ENCODE measurements at places on chromosomes 12 and 14.

GRCh38 chr14:100851946-100852620, 26.2 kb downstream of the MEG3 start:
- no peak for DNase-seq

GRCh38 chr14:85873006-85873405, 343.1 kb downstream of the FLRT2 start:
- DNase-seq = no peak

- DNase-seq = no peak
Measured at GRCh38 chr12:64723630-64724029, 35.6 kb downstream of the GNS start.

GRCh38 chr12:128734371-128734770, 89.4 kb downstream of the SLC15A4 start:
- DNase-seq = no peak

- no peak for DNase-seq
Measured at GRCh38 chr14:65506801-65507200, 94.3 kb downstream of the FUT8 start.

DNA sequence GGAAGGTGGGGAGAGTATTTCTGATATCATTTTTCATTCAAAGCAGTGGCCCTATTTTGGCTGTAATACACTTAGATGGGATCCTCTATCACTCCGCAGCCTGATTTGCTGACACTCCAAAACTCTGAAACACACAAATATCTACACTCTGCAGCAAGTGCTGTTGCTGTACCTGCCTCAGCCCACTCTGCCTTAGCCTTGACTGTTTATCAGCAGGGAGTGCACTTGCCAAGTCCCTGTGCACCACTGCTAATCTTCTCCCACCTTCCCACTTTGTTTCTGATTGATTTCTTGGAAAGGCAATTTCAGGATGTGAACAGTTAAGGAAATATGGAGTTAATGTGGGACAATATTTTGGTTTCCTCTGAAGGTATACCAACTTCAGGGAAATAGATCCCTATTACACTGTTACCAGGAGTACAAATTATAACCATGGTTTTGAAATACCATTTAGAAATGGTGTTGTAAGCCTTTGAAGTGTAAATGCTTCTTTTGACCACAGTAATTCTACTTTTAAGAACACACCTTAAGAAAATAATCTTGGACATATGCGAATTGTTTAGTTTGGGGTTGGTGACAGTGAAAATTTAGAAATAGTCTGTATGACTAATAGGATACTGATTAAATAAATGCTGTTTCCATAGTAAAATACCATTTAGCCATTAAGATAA, 59.3 kb downstream of the MBIP start:
- DNase-seq = no peak

- no peak for DNase-seq
Measured at GRCh38 chr14:79482825-79483224, 728.5 kb downstream of the DIO2 start.

GRCh38 chr12:53252349-53252916, 15.7 kb upstream of the ESPL1 start:
- no peak for DNase-seq

- no peak for DNase-seq
Measured at GRCh38 chr12:67202678-67203012, 66.5 kb upstream of the CAND1 start.

DNA sequence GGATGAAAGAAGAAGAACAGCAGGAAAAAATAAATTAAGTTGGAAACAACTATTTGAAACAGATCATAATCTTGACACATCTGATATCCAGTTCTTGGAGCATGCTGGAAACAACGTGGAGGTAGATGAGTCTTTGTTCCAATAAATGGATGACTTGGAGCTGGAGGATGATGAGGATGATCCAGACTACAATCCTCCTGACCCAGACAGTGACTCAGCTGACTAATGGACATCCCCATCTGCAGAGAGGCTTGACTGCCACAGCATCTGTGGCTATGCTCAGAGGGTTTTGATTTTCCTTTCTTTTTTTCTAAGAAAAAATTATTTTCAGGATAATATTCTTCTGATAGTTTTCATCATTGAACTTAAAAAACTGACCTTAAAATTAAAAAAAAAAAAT, 6.2 kb upstream of the ZDHHC17 start:
- no peak for DNase-seq

GRCh38 chr14:102768223-102769048, 8.8 kb upstream of the TRAF3 start:
- no peak for DNase-seq

GRCh38 chr12:29533815-29534489, 36.5 kb upstream of the OVCH1 start:
- no peak for DNase-seq

DNA sequence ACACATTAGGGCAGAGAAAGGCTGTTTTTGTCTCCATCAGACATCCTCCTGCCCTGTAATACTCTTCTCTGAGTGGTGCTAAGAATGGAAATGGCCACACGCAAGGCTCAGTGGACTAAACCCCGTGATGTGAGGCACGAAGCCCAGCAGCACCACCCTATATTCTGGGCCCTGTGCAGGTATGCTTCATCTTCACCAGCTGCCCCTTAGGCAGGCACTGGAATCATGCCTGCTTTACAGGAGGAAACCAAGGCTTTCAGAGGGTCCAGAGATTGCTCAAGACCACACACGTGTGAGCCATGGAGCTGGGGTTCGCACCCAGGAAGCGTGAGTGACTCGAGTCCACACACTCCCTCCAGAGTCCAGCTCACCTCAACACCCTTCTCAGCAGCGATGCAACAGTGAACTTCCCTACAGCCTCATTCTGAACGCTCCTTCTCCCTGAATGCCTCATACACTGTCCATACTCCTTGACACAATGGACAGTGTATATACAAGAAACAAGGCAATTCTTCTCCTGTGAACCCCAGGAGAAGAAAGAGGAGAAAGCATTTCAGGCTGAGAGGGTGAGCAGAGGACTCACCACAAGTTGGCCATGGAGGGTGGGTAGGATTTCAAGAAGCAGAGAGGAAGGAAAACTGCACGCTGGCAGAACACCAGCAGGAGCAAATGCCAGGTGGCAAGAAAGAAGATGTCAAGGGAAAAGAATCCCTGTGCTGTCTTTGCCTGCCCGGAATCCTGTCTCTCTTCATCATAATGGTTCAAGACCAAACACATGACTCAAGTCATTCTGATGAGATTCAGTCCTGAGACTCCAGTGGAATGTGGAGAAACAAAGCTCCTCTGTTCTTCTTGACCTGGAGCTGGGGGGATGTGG, 39.1 kb downstream of the NT5DC3 start:
- no peak for DNase-seq

DNA sequence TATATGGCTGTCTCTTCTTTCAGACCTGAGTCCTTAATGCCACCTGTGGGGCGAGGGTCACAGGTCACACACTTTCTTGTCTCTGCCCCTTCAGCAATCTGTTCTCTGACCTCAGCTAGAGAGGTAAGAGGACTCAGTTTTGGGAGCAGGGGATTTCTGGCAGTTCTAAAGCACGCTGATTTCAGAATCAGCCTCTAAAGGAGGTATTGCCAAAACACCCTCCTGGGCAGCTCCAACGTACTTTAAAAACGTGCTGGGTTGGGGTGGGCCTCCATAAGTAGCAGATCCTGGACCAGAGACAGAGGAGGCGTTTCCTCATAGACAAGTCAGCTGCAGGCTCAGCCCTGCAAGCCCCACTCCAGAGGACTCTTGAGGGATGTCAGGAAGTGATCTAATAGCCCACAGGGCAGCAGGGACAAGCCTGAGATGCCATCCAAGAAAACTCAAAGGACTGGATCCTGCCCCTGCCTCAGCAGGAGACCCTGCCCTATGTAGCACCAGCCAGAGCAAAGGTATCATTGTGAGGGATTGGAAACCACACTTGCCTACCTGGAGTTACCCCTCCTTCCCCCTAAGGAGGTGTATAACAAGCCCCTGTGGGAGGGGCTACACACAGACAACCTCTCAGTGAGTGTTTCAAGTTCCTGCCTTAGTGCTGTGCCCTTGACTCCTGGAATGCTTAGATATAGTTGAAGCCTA, 8.5 kb downstream of the CTDSP2 start:
- no peak for DNase-seq

DNA sequence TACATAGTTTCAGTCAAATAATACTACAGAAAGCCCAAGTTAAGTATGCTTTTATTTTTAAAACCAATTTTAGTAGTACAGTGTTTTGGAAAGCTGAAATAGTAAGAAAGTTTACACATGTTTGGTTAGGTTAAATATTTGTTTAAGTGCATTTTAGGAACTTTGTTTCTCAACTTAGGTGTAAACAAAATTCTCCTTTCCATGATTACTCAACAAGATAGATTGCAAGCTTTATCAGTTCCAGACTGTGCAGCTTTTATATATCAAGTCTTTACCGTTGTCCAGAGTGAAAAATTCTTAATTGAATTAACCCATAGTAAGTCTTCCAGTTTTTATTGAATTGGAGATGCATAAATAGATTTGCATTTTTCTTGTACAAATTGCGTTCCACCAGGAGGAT, 45.1 kb downstream of the PIWIL1 start:
- no peak for DNase-seq

GRCh38 chr12:121611306-121611705, 15.0 kb upstream of the ORAI1 start:
- DNase-seq = no peak

DNA sequence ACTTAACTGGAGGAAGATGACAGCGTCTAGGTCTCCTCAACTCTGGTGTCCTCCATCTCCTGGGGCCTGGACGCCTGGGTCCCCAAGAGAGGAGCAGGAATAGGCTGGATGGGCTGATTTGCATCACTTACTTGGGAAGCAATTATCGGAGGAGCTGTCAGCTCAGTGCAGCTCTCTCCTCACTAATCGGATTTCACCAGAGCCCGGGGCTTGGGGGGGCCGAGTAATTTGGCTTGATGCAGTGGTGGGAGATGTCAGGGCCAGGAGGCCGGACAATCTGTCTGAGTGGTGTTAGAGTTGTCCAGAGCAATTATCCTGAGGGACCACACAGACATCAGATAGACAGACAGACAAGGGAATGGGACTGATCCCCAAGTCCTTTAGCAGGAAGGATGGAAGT, 4.6 kb upstream of the SMUG1 start:
- no peak for DNase-seq

- DNase-seq = no peak
Measured at GRCh38 chr12:120347766-120348165, 20.2 kb upstream of the PLA2G1B start.

DNA sequence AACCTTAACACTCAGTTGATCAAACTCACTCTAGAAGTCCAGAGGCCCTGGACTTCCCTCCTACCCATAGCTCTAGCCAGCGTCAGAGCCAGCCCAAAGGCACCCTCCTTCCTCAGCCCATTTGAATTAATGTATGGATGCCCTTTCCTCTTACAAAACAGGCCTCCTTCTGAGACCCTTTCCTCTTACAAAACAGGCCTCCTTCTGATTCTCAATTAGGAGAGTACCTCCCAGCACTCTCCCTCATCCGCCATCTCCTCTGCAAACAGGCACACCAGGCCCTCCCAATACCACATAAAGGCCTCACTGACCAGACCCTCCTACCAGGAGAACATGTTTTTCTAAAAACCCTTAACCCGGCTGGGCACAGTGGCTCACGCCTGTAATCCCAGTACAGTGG, 65.7 kb downstream of the MOK start:
- no peak for DNase-seq

GRCh38 chr14:35344107-35344807, 52.1 kb downstream of the PSMA6 start:
- DNase-seq = no peak

DNA sequence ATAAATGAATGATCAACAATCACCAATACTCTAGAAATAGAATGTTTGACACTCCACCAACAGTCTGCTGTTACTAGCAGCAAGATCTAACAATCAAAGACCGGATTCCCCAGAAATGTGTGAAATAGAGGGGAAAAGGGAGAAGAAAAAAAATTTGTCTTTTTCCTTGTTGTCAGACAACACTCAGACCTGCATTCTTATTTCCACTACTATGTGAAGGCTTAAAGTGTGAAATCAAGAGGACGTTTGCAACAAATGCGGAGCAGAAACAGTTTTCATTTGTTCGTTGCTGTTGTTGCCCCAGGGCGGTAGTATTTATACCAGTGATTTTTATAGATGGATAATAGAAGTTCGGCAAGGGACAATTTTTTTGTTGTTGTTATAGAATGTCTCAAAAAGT, 9.2 kb downstream of the NKX2-1 start:
- no peak for DNase-seq

GRCh38 chr12:82479511-82479910, 121.2 kb downstream of the METTL25 start:
- no peak for DNase-seq

DNA sequence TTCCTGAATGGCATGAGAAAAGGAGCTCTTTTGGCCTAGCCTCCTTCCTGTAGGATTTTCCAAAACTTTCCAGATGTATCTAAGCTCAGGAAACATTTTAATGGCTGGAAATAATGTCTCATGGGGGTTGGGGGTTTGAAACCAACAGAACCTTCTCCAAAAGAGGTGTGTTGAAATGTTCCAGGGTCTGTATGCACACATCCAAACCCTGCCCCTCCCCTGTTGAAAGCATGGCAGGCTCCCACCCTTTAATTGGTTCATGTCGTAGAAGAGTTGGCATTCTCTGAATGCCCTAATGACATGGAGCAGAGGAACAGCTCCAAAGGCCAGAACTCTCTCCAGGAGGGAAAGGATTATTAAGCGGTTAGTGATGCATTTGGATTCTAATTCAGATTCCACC, 353.2 kb downstream of the ZFP36L1 start:
- DNase-seq = no peak

DNA sequence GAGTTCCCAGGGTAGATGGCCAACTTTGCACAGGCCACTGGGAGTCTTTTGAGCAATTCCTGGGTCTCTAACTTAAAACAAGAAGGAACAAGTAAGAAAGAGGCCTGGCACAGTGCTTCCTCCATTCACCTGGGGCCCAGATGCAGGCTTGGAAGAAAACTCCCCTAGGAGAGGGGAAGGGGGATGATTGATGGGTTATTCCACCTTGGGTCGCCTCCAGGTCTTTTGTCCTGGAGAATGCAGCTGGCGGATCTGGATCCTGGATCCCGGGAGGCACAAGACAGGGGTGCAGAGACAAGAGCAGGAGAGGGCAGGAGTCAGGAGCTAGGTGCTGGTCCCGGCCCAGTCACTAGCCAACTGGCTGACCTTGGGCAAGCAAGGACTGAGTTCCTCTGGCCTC, 74.5 kb downstream of the ESRRB start:
- no peak for DNase-seq

DNA sequence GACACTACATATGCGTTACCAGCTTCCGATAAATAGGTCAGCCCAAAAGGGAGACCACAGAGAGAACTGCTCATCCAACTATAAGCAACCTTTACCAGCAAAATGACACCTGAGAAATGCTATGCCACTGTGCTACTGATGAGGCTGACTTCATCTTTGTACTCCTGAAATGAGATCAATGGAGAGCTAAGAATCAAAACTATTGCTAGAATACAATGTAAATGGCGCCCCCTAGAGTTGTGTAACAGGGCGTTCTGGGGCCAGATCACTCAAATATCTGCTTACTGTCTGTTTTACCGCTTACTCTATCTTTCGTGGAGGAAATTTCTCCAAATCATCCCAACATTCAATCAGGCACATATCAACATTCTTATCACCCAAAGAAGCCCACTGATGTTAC, 4.6 kb downstream of the ZNF384 start:
- no peak for DNase-seq

DNA sequence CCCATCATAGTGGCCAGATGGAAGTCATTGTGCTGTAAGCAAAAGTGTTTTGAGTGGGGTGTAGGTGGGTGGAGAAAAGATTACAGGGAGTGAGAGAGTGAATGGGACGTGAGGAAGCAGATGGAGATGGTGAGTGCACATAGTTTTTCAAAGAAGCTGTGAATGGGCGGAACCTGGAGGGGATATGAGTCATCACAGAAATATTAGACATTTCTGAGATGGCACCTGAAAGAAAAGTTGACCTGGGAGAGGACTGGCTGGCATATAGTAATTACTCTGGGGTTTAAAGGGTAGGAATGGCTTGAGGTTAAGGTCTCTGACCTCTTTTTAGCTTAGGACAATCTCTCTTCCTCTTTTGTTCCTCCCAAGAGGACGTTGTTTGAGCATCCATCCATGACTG, 50.5 kb downstream of the ANO4 start:
- no peak for DNase-seq

Data from stimulated activated CD4-positive, alpha-beta T cell treated with anti-CD3 and anti-CD28 coated beads, TNF-alpha, amount 100 ng/mL, for 1 hour (primary cell).